ENCODE measurements at places on chromosomes 3 and 15.

GRCh38 chr3:188092648-188093047 is 61.3 kb upstream of the LPP start:
- DNase-seq: peak; percentile 3

- no peak for DNase-seq
These were observed 97.1 kb downstream of the CPN2 start for GRCh38 chr3:194254040-194254439.

DNA sequence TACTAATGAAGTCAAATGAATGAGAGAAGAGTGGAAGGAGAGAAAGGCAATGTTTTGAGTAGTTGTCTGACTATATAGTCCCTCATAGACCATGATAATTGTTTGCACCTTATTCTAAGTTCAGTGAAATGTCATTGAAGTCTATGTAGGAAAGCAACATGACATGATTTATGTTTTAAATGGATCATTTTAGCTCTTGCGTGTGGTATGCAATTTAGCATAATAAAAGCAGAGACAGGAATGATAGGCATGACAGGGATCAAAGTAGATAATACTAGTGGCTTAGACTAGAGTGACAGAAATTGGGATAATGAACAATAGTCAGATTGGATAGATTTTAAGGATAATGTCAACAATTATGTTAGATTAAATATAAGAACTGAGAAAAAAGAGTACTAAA is 132.5 kb downstream of the PYDC2 start:
- no peak for DNase-seq

- DNase-seq: no peak
These were observed 77.3 kb downstream of the LRTM1 start for GRCh38 chr3:54850484-54851018.

DNA sequence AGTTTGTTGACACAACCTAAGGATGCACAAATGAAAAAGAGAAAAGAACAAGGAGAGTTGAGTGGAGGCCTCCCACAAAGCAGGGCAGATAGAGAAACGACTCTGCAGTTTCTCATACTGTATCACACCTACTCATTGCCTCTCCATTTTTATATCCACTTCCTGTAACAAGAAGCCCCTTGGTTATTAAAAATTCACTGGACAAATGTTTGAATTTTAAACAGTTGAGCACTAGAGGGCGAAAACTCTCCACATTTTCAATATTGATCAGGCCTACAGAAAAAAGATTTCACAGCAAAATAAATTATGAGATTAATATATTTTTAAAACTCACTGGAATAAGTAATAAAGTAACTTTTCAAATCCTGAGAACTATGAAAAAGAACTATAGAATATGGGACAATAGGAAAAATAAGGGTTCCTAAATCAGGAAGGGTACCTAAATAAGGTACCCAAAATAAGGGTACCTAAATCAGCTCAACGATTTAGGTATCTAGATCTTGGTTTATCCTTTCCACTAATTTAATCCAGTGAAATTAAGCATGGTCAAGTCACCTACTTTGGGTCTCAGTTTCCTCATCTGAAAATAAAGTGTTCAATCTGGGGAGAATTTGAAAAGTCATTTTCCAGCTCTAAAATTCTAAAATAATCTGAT is 47.0 kb upstream of the PPIB start:
- no peak for DNase-seq

DNA sequence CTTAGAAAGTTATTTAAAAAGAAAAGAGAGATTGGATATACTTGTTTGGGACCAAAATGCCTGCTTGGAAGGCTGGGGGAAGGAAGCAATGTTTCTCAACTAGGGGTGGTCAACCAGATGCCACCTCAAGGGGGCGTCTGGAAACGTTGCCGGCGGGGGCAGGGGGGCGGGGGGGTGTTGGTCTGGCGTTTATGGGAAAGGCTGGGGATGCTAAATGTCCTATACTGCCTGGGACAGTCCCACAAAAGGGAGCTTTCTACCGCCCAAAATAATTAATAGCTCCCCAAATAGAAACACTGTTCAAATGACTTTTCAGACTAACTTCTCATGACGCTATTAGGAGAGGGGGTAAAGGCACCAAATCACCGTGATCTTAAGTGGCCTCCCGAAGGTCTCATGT is 2.2 kb downstream of the POLG start:
- DNase-seq: no peak

DNA sequence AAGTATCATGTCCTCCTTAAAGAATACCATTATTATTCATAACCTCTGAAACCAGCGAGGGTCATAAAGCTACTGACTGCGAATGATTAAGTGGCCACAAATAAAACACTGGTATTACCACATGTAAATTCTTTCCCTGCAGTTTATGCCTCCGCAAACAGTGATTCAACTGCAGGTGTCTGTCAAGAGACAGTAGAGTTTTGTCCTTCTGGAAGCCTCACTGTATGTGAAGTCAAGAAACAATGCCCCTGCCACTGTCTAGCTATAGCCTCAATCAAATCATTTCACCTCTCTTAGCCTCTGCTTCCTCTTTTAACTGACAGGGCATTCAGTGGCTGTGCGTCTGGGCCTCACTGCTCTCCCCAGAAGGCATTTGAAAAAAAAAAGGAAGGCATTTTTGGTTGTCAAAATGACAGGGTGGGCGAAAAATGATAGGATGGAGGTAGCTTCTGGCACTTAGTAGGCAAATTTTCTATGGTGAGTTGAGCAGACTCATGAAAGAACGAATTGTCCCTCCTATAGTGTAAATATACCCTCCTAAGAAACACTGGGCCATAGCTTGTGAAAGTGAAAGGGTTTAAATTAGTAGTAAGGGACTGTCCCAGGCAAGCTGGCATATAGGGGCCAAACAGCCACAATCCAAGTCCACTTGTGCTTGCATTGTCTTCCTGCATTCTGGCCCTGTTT is 66.7 kb downstream of the FILIP1L start:
- no peak for DNase-seq

DNA sequence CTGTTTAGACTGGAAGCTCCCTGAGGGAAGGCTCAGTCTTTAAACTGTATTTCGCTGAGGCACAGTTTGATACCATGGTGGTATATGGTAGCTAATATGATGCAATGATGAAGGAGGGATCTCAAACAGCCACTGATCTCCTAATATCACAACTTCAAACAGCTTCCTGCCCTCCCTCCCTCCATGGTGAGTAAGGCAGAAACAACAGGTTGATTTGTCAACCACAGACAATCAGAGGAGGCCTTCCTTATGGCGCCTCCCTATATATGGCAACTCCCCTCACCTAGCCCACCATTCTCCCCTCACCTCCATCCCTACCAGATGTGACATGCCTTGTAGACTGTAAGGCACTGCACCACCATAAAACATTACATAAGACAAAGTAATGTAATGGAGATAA is 316.5 kb upstream of the ICE2 start:
- DNase-seq: no peak

GRCh38 chr15:76802411-76802810 is 102.7 kb downstream of the SCAPER start:
- no peak for DNase-seq

GRCh38 chr15:88139936-88140335 is 116.6 kb downstream of the NTRK3 start:
- DNase-seq: no peak

- DNase-seq: no peak
These were observed 153.8 kb downstream of the SEMA6D start for GRCh38 chr15:47870956-47871625.

- no peak for DNase-seq
These were observed 1.7 kb downstream of the SEMA3F start for GRCh38 chr3:50156549-50157493.

GRCh38 chr3:125019271-125019670 is 36.5 kb downstream of the HEG1 start:
- no peak for DNase-seq

GRCh38 chr15:68384451-68385239 is 47.3 kb downstream of the ITGA11 start:
- no peak for DNase-seq

GRCh38 chr3:152885076-152885475 is 50.1 kb downstream of the P2RY1 start:
- DNase-seq: no peak

DNA sequence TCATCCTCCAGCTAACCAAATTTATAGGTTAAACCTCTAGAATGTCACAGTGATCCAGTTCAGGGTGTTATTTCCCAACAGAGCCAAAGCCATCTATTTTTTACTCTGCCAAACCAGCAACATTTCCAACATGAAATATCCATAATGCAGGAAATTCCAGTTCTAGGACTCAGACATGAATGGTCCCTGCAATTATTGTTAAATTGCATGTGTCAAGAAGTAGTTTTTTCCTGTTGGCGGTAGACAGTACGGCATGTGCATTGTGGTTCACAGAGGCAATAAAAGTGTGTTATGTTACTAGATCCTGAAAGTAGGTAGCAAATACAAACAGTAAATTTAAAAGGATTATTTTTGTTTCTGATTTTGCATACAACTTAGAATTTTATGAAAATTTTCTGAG is 215.7 kb upstream of the THBS1 start:
- no peak for DNase-seq

DNA sequence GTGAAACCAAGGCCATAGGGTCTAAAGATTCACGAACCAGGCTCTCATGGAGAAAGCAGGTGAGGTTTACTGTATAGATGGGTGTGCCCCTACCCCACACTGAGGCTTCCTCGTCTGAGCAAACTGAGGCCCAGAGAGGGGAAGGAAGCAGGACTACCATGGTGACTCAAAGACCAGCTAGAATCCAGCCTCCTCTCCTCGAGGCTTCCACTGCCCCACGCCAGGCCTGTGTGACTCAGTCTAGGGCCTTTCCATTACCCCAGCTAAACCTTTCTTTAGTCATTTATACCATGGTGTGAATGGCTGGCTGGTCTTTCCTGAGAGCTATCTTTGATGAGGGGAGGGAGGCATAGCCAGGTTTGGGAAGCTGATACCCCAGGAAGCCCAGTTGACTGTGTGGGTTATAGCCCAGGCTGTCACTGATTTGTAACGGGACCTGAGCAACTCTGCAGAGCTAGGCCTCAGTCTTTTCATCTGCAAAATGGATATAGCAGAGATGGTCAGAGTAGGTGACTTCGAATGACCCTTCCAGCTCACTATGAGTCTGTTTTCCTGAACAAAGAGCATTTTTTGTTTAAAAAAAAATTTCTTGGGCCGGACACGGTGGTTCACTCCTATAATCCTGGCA is 3.0 kb upstream of the RHO start:
- no peak for DNase-seq

GRCh38 chr3:143991713-143992112 is 20.1 kb downstream of the DIPK2A start:
- DNase-seq: no peak

- DNase-seq: no peak
These were observed 324.6 kb upstream of the IL12A start for GRCh38 chr3:159664006-159664405.

- DNase-seq: no peak
These were observed 256.8 kb upstream of the SGO1 start for GRCh38 chr3:20442846-20443245.

GRCh38 chr3:56025326-56025725 is 442.9 kb downstream of the ERC2 start:
- no peak for DNase-seq

DNA sequence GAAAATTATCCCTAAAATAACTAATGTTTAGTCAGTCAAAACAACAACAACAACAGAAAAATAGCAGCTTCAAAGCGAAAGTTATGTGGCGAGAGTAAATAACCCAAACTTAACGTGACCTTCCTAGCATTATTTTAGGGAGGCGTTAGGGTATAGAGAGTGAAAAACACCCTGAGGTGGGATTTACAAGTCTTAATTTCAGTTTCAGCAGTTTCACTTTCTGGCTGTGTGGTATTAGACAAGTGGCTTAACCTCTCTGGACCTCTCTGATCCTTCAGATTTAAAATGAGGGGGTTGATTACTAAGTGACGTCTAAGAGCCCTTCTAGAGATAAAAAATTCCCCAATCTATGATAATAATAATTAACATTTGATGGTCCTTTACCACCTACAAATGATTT is 291.2 kb downstream of the ZBTB20 start:
- no peak for DNase-seq

GRCh38 chr3:32781211-32781968 is 36.4 kb upstream of the TRIM71 start:
- peak; percentile 49 for DNase-seq

DNA sequence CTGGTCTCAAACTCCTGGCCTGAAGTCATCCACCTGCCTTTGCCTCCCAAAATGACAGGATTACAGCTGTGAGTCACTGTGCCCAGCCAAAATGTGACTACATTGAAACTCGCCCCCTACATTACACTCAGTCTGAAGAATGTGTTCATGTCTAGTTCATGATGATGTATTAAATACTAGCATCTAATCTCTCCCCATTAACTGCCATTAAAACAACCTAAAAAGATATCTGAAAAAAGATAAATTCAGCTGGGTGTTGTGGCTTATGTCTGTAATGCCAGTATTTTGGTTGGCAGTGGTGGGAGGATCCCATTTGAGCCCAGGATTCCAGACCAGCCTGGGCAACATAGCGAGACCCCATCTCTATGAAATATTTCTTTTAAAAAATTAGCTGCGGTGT is 159.4 kb downstream of the PCCB start:
- DNase-seq: no peak

- DNase-seq: no peak
These were observed 16.1 kb downstream of the RYR3 start for GRCh38 chr15:33326908-33327307.

GRCh38 chr3:10469441-10470119 is 35.8 kb downstream of the ATP2B2 start:
- no peak for DNase-seq

DNA sequence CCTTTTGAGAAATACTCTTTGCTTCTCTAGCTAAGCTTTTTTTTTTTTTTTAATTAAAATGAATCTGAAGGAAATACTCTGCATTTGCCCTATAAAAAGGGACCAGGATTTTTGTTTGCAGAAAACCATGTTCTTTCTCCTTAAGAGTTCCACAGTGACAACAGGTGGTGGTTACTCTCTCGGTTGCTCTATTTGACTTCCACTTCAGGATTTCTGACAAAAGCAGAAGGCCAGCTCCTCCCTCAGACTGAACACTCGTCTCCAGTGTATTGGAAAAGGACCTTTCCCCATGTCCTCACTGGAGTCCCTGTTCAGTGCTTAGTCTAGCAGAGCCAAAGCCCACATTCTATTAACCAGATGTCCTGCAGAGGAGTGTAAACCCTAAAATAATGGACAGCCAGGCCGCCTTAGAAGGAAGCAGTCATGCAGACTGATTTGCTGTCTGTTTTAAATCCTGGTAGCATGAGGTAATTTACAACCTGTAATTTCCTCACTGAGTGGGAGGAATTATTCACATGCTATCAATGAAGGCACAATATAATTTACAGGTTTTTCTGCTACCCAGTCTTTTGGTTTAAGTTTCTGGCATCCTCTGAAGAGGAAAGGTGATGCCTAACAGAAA is 599.3 kb downstream of the PYDC2 start:
- no peak for DNase-seq

- no peak for DNase-seq
These were observed 126.7 kb upstream of the PRICKLE2 start for GRCh38 chr3:64351713-64352638.

DNA sequence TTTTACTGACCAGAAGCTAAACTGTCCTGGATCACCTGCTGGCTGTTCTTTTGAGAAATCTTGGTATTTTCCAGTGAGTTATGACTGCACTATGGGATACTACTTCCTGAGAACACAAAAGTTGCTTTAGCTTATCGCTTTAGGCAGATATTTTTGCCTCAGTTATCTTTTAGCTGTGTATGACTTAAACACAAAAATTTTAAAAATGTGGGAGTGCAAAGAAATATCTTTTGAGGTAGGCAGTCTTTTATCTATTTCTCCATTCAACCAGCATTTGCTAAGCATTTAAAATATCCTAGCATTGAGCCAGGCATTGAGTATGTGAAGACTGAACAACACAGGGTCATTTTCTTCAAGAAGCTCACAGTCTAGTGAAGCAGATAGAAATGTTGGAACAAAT is 981.9 kb downstream of the FHIT start:
- DNase-seq: no peak

GRCh38 chr3:45381168-45381852 is 7.1 kb upstream of the LARS2 start:
- no peak for DNase-seq
